Activated CD4-positive, alpha-beta memory T cell treated with anti-CD3 and anti-CD28 coated beads, Interleukin-2, amount 10 ng/mL, durations not matched to agents 7 days and 5 days (primary cell): ENCODE measurements at places on chromosomes 4 and X. TPM values are rescaled to one million over a fixed set of nuclear protein-coding genes. Genes with fewer than 3 reads are reported as not detected.

The POU3F4 gene
- not detected for total RNA-seq

The GUCY1B1 gene
- 0.10 TPM for total RNA-seq

The HS3ST1 gene
- not detected for total RNA-seq

The LRP2BP gene
- total RNA-seq: 1.2 TPM

The VBP1 gene
- 51.6 TPM for total RNA-seq

The USP38 gene
- total RNA-seq: 25.9 TPM

The ADH1B gene
- not detected for total RNA-seq

The CCDC160 gene
- total RNA-seq: not detected

The AKAP14 gene
- not detected for total RNA-seq

The ITIH6 gene
- not detected for total RNA-seq

The RIPPLY1 gene
- total RNA-seq: not detected
